ENCODE measurements at places on chromosomes 11 and 22. TPM values are rescaled to one million over a fixed set of nuclear protein-coding genes. Genes with fewer than 3 reads are reported as not detected.

The DRICH1 gene
- not detected for total RNA-seq

The RIMBP3C gene
- 0.63 TPM for total RNA-seq

The SH3BP1 gene
- total RNA-seq: 4.6 TPM

The PRODH gene
- total RNA-seq: not detected

The SLC22A12 gene
- total RNA-seq: not detected

The PTGDR2 gene
- not detected for total RNA-seq

The FJX1 gene
- total RNA-seq: 78.2 TPM

The METTL15 gene
- 6.0 TPM for total RNA-seq

The MUC2 gene
- not detected for total RNA-seq

The THY1 gene
- total RNA-seq: 164 TPM

Measured in fibroblast of the aortic adventitia (primary cell).